ENCODE measurements at places on chromosomes 16 and 17.

DNA sequence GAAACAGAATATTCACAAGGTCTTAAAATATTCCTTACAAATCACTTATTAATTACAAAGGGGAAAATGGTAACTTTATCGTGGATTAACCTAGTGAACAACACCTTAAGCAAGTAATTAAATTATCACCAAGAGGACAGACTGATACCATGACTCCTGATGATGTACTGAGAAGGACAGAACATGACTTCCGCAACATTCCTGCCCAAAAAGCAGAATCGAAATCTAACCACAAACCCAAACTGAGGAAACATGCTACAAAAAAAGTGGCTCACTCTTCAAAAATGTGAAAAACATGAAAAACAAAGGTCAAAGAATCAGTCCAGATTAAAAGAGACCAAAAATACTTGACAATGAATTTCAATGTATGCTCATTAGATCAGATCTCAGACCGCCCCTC lies 151.5 kb downstream of the AATF start:
- no peak for DNase-seq

GRCh38 chr17:57900991-57901743 lies 51.3 kb upstream of the MRPS23 start:
- DNase-seq = no peak

GRCh38 chr16:78134944-78135619 lies 35.6 kb downstream of the WWOX start:
- no peak for DNase-seq

- DNase-seq = no peak
These were observed 12.5 kb downstream of the TFAP4 start for GRCh38 chr16:4260360-4260759.

- no peak for DNase-seq
These were observed 46.0 kb downstream of the LMF1 start for GRCh38 chr16:924806-925205.
